Left kidney (tissue), 8 donors: ENCODE measurements at places on chromosomes 7 and 10.

GRCh38 chr10:85446827-85447226 is 919.8 kb downstream of the GRID1 start:
- DNase-seq: no peak

GRCh38 chr10:86685893-86686632 is 17.8 kb downstream of the LDB3 start:
- no peak for DNase-seq

- no peak for DNase-seq
These were observed 155.0 kb upstream of the FZD1 start for GRCh38 chr7:91109200-91109599.

- no peak for DNase-seq
These were observed 2.4 kb upstream of the UNC5B start for GRCh38 chr10:71209731-71210541.

DNA sequence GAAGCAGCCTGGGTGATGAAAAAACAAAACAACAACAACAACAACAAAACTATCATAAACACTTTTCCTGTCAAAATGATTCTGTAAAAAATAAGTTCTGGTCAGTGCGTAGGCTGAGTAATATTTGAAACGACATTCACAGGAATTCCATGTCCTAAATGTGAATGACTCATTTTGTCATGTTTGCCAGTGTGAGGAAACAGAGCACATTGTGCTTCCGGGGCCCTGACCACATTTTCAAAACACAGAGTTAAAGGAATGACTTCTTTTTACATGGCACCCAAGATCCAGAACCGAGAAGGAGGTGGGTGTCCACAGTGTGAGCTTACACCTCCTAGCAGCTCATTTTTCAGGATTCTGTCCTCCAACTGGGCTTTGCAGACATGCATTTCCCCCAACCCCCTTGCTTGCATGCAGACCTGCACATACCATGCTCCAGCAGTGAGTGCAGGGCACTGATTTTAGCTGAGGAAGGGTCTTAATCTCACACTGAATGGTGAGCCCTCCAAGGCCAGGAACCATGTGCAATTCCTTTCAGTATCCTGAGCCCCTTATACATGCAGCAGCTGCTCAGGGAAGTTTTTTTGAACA is 3.0 kb downstream of the CLRN3 start:
- DNase-seq: no peak

DNA sequence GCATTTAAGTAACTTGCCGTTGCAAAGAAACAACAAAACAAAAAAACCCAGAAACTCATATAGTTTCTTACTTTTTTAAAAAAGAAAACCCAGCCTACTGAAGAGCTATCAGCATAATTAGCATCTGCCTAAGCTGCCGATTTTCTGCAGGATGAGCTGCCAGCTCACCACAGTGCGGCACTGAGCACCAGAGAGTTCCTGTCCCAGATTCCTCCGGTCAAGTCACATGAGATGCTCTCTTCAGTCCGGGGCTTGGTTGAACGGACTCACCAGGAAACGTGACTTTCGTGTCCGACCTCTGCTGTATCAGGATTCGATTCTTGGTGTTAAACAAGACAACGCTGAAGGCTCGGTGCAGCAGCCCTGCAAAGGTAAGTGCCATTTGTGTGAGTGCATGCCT is 3.2 kb downstream of the IDI2 start:
- no peak for DNase-seq

- peak; percentile 80 for DNase-seq
These were observed 104.1 kb downstream of the LHPP start for GRCh38 chr10:124565565-124566221.

- DNase-seq: no peak
These were observed 16.4 kb downstream of the ZNF783 start for GRCh38 chr7:149278396-149278795.

GRCh38 chr10:101830322-101831168 is 12.3 kb upstream of the OGA start:
- DNase-seq: peak; percentile 85

DNA sequence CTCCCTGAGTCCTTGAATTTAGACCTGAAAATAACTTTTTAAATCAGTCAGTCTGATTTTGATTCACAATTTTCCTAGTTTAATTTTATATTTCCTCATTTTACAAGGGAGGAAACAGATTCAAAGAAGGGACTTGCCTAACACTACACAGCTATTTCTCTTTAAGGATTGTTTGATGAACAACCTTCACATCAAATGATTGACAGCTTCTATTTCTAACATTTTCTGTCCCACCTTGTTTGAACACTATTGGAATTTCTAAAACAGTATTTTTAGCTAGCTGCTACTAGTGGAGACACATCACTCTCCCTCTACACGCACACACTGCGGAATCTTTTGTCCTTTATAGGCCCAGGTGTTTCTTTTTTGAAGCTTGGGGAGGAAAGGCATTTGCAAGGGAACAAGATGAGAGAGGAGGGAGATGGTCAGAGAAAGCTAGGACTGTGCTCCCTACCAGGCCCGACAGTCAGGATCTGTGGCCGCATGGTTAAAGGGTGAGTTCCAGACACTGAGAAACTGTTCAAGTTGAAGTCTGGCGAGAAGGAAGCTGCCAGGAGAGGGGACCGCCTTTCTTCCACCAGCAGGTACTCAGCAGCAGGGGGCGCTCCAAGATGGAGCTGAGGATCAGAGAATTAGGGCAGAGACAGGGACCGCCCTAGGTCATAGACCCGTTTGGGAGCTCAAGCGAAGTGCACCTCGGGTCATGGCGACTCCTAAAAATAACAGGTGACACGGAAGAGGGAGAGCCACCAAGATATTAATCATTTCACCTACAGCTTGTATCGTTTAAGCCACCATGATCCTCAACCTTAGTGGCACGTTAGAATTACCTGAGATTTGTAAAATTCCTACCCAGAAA is 49.7 kb downstream of the DNAJC12 start:
- DNase-seq: no peak

DNA sequence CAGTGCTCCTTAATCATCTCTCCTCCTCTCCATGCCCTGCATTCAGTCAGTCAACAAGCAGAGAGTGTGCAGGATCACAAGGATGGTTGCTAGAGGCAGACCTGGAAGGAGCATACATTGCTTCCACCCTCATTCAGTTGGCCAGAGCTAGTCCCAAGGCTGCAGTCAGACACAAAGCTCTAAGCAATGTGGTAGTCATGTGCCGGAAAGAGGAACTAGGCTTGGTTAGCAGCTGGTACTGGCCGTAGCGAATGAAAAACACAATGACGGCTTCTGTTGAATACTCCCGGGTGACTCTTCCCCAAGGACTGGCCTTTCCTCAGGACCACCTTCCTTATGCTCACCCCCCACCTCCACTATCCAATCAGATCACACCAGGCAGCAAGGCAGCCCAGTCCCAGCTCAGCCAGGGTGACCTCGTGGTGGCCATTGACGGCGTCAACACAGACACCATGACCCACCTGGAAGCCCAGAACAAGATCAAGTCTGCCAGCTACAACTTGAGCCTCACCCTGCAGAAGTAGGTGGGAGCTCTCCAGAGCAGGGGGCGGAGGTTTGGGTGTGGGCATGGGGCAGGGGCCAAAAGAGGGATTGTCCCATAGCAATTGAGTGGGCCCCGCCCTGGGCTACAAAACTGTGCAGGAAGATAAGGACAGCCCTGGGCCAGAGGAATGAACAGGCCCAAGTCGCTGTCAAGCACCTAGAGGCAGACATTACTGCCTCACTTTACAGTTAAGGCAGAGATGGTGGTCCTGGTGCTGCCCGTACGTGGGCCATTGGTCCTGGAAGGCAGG is 10.9 kb downstream of the LDB3 start:
- DNase-seq: no peak

DNA sequence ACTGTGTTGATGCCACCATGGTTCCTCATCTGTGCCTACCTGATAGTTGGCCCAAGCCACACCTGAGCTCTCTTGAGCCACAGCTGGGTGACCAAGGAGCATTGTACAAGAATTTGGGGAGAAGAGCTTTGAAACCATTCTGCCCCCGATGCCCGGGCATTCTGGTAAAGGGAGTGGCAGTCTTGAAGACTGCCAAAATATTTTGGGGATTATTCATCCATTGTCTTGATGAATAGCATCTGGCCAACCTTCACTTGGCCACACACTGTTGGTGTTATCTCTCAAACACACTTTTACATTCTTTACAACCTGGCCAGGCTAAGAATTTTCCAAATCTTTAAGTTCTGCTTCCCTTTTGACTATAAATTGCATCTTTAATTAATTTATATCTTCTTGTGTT is 113.1 kb upstream of the PCBD1 start:
- no peak for DNase-seq

- peak; percentile 86 for DNase-seq
These were observed 31.4 kb upstream of the NPVF start for GRCh38 chr7:25259487-25260243.

DNA sequence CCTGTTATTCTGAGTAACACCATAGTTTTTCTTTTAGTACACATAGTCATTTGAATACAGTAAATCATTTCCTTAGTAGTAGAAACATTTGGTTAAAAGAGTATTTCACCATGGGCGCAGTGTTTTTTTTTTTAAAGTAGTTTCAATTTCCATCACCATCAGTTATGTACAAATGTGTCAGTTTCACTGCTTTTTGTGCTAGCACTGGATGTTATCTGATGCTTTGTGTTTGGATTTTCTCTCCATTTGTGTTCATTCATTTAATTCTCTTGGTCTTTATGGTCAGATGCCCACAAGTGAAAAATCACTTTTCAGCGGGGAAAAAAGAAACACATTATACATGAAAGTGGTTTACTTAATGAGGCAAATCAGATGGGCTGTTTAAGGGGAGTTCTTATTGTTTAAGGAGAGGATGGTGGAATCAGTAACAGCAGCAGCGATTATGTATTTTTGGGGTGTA is 16.0 kb upstream of the HK1 start:
- DNase-seq: peak; percentile 33

DNA sequence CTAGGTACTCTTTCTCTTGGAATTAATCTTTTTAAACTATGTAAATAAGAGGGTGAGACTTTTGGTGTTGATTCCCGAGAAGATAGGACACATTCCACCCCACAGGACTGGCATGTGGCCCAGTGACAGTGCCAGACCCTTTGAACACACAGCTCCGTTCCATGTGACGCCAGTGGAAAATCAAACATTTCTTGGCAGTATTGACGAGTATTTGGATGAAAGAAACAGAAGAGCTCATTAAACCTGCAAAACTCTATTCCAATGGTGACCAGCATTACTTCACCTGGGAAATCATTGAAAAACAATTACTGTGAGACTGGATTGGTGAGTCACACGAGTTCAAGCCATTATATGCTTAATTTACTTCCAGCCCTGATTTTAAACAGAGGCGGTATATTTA is 25.8 kb downstream of the AKR1E2 start:
- DNase-seq: no peak

GRCh38 chr7:77858278-77858677 is 59.7 kb downstream of the PHTF2 start:
- DNase-seq: no peak

- no peak for DNase-seq
These were observed 1.1 kb downstream of the ARHGAP12 start for GRCh38 chr10:31927565-31927883.

DNA sequence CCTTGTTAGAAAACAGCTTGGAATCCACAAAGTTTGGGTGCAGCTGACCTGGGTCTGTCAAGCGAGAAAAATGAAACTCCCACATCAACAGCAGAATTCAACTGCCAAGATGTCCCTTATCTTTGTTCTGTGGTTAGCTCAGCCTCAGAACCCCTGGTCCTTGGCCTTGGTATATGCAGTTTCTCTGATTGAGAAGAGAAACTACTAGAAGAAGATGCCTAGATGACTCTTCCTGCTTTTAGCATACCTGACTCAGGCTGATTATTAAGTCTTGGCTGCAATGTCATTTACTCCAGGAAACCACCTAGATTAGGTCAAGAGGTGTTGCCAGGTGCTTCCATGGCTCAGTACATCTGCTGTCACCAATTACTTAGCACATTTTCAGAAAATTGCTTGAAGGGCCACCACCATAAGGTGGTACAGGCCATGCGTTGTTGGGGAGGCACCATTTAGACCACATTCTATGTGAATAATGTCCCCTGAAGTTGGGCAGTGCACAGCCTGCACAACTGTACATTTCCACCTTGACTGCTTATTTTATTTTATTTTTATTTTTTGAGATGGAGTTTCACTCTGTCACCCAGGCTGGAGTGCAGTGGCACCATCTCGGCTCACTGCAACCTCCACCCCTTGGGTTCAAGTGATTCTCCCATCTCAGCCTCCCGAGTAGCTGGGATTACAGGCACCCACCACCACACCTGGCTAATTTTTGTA is 59.4 kb upstream of the ZNF438 start:
- DNase-seq: no peak

DNA sequence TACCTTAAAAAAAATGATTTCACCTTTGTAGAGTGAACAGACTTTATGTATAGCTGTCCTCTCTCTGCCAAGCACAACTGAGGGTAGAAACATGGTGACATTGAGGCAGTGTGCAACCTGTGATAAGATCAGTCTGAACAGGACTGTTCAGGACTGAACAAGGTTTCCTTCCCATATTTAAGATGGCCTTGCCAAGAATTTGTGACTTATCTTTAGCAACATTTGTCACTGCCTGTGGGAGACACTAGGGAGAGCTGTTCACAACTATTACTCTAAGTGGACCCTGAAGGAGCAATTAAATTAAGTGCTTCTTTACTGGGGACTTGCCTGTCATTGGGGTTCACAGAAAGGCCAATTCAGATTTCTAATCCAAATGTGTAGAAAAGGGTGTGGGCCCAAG is 6.7 kb downstream of the OR13A1 start:
- DNase-seq: peak; percentile 1

DNA sequence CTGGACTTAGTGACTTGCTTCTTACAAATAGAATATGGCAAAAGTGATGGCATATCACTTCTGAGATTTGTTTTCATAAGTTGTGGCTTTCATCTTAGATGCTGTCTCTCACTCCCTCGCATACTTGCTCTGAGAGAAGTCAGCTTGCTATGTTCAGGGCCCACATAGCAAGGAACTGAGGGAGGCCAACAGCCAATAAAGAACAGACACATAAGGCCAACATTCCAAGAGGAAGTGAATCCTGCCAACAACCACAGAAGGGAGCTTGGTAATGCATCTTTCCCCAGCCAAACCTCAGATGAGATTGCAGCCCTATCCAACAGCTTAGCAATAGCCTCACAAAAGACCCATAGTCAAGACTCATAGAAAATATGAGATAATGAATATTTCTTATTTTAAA is 39.2 kb upstream of the DMTF1 start:
- no peak for DNase-seq

DNA sequence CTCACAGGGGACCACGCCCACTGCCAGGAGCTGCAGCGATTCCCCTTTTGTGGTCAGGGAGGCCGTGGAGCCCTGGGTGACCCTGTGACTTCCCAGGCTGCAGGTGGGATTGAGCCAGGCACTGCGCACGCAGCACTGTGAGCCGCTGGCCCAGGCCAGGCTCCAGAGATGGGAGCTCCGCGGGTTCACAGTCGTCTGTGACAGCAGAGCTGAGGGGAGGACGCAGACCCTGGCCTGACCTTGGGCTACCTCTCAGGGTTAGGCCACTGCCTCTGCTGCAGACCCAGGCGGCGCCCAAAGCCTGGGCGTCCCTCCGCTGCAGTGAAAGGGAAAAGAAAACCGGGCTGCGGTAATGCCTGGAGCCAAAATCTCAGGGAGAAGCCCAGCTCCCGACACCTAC is 107.5 kb upstream of the GPR26 start:
- DNase-seq: no peak

GRCh38 chr7:21099432-21099831 is 312.7 kb upstream of the SP8 start:
- DNase-seq: no peak

- no peak for DNase-seq
These were observed 72.0 kb upstream of the ANK3 start for GRCh38 chr10:60461688-60462087.
